ENCODE measurements at places on chromosomes 2 and 18.
A peak's percentile ranks its signal among the peaks of the same experiment; 100 is the strongest.

GRCh38 chr2:241546771-241547498, 11.6 kb upstream of the BOK start:
- DNase-seq, result peak; percentile 95

GRCh38 chr18:59567431-59567830, 129.8 kb downstream of the CCBE1 start:
- DNase-seq, result no peak

DNA sequence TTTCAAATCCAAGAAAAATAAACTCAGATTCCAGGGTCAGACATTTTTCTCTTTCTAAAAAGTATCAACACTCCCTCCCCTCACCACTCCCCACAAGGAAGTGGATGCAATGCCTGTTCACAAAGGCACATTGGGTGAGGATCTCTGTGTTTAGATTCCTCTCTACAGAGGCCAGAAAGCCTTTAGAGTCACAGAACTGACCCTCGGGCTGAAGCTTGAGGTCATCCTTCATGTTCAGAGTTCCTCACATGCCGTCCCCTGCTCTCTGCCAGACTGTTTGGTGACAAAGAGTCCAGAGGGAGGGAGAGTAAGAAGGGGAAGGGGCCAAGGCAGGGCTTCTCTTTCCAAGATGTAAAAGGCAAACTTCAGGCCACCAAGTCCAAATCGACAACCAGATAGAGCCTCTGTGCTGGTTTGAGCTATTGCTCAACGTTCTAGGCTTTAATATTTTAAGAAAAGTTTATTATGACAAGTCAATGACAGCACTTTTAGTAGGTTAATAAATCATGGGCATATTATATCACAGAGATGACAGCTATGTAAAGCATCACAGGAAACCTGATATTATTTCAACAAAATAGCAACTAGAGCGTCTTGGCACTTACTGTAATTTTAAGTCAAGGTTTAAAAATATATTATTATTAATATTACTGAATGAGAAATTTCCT, 269.4 kb downstream of the ETAA1 start:
- no peak for DNase-seq

DNA sequence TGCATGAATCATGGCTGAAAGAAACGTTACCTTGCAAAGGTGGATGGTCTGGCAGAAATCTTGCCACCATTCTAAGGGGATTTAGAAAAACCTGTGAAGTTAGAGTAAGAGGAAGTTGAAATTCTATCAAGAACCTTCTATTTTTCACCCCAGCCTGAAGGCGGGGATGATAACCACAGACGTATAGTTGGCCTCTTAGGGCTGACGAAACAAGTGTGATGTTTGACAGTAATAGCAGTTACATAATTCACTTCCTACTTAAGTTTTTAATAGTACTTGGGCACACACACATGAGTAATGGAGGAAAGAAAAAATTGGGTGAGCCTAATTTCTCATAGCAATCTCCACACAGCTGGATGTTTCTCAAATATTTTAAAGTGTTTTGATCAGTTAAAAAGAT, 336.6 kb upstream of the SALL3 start:
- DNase-seq, result no peak

DNA sequence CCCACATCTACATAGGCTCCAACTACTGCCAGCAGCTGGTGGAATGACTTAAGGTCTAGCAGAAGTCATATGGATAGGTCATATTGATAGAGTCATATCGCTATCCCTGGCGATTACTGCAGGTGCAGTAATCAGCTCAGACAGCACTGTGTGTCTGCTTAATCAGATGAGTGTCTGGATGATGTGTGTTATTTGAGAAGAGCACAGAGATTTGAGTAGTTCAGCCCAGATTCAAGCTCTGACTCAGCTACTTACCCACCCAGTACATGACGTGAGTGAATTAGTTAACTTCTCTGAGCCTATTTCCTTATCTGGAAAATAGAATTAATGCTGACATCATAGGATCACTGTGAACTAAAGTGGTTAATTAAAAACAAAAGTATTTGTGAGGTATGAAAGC, 78.9 kb downstream of the EHD3 start:
- peak; percentile 0 for DNase-seq

DNA sequence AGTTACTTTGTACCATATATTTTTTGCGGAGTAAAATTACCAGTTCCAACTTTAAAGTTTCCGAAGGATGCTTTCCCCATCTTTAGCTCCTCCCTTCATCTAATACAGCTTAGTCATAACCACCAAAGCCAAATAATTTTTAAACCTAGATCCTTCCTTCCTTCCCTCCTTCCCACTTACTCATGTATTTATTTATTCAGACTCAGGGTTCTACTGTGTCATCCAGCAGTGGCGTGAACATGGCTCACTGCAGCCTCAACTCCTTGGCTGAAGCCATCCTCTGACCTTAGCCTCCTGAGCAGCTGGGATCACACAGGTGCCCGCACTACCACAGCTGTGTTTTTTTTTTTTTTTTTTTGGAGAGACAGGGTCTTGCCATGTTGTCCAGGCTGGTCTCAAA, 4.4 kb downstream of the LPIN2 start:
- DNase-seq, result no peak

DNA sequence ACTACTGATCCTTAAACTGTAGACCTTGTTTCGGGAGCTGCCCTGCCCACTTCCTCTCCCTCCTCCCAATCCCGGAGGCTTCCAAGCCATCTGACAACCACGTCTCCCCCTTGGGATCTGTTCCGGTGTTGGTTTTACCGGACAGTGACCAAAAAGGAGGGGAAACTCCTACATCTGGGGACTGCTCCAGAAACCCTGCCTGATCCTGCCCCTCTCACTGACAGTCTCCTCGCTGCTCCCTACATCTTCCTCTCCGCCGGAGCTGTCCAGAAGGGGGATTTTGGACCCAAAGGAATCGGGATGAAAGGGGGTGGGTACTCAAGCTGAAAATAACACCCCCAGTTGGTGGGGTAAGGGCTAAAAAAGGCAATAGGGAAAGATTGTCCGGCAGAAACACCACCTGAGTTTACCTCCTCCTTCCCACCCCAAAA, 1.5 kb downstream of the INO80D start:
- DNase-seq, result peak; percentile 84

- peak; percentile 42 for DNase-seq
These were observed 35.4 kb upstream of the GPR17 start for GRCh38 chr2:127610561-127610960.

DNA sequence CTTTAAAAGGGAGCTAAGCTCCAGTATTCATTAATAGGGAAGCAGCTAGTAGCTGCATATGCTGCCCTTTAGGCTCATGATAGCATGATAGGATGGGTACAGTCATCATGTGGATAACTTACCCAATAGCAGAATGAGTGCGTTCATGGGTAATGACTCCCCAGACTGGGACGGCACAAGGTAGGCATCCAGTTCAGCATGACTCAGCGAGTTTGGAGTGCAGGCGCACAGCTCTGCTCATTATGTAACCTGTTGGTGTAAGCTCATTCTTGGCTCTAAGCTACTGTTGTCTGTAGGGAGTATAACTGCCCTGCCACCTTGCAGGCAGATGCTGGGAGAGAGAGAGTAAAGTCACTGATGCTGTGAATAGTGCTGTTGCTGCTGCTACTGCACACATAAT, 209.2 kb upstream of the SYT4 start:
- DNase-seq, result no peak

GRCh38 chr2:201660293-201660895, 17.1 kb upstream of the TMEM237 start:
- no peak for DNase-seq

DNA sequence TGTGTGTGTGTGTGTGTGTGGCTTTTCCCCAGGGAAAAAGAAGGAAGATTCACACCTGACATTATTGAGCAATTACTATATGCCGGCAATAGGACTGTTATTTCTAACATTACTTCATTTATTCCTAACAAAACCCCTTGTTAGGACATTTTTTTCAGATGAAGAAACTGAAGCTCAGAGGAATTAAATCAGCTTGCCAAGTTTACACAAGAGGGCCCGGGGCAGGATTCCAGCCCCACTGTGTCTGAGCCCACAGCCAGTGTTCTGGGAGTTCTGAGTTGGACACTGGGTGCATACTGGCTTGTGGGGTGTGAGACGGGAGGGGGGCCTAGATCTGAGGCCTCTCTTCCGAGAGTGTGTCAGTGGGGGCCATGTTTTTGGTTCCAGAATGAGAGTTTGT, 9.9 kb downstream of the TOGARAM2 start:
- DNase-seq, result no peak

DNA sequence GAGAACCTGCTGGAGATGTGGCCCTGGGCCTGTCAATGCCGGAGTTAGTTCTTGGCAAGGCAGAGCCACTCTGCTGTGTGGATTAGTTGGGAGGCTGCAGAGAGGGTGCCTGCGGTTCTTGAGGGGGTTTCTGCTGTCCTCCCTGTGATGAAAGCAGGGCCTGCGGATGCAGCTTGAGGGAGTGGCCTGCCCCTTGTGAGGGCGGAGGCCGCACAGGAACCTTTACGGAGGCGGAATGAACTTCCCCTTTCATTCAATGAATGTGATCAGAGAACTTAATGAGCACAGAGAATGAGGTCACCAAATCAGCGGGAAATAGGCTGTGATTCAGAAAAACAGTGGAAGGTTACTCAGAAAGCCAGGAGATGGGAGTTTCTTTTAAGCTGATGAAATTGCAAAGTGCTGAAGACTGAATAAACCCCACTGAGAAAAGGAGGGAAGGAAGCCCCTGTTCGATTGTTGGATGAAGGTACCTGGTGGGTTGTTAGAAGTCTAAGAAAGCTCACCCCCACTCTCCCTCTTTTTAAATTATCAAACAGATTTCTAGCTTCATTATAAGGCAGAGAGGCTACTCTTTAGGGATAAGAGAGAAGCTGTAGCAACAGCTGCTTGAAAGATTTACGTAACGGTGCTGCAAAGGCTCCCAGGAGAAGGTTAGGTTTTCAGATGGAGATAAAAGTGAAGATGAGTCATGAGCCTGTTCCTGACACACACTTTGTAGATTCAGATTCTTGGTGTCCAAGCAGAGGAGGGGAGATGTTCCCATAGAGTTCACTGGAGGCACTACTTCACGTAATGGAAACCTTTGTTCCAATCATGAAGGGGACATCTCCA, 47.4 kb downstream of the VWA3B start:
- peak; percentile 66 for DNase-seq

DNA sequence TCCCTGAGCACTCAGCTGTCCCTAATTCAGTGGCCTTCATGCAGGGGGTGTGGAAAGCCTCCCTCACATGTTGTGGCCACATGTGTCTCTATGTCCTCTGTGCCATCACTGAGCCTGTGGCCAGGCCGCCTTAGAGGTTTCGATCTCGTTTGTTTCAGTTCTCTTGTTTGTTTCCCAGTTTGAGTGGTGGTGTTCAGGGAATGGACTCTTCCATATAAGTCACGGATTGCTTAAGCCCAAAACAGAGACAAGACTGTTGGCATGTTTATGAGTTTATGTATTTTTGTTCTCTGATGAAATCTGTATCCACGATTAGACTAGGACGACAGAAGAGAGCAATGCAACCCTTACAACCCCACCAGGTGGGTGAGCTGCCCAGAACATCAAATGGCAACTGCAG, 134.5 kb downstream of the CCBE1 start:
- no peak for DNase-seq

DNA sequence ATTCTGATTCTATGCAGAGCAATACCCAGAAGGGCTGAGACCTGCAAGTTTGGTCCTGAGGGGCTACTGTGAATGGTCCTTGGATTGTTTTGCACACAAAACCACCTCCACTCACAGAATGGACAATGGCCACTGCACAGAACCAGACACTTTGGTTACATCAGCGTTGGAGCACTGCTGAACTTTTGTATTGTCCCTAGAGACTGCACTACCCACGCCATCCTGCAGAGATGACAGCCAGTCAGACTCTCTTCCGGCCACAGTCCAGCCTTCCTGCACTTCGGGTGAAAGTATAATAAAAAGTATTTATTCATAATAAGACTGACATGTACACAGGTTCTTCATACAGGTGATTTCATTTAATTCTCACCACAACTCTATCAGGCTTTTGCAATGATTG, 35.7 kb downstream of the CELF4 start:
- DNase-seq, result no peak

- DNase-seq, result peak; percentile 30
These were observed 16.9 kb downstream of the LCT start for GRCh38 chr2:135820003-135820618.

GRCh38 chr18:67597759-67598158, 81.2 kb upstream of the DSEL start:
- no peak for DNase-seq

DNA sequence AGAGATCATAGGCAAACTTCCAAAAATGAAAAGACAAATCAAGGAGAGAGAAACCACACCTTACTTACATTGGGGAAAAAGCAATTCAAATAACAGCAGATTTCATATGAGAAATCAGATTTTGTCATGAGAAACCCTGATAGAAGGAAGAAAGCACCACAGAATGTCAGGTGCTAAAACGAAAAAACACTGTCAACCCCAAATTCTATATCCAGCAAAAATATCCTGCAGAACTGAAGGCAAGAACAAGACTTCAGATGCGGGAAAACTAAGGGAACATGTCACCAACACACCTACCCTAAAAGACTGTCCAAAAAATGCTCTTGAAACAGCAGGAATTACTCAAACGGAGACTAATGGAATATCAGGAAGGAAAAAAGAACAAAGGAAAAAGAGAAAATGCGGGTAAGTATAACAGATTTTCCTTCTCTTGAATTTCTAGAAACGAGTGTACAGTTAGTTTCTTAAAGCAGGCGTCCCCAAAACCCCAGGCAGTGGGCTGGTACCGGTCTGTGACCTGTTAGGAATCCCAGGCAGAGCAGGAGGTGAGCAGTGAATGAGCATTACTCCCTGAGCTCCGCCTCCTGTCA, 7.3 kb upstream of the ID2 start:
- DNase-seq, result peak; percentile 19

DNA sequence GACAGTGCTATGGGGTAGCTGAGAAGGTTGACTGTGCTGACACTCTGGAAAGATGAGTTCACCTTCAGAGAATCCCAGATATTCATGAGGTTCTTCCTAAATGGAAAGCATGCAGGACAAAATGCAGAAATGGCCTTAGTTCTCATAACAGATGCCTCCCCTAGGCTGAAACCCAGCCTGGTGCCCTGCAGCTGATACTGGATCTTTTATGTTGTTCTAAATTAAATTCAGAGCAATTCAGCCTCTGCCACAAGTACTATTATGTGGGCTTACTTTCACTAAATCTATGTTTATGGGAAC, 172.0 kb upstream of the SERPINE2 start:
- peak; percentile 60 for DNase-seq

All from islet precursor cell (in vitro differentiated cells).